Brain (organoid and tissue), 16 donors: ENCODE measurements at places on chromosomes 2 and 18. TPM values are rescaled to one million over a fixed set of nuclear protein-coding genes. Genes with fewer than 3 reads are reported as not detected.

NDC80 gene
- polyA plus RNA-seq: 21.0 TPM

ZBTB7C gene
- polyA plus RNA-seq: 20.7 TPM

ACMSD gene
- not detected for polyA plus RNA-seq

GPR55 gene
- polyA plus RNA-seq: 0.08 TPM

KLHL30 gene
- not detected for polyA plus RNA-seq

CACNB4 gene
- polyA plus RNA-seq: 1.1 TPM

PKDCC gene
- 4.1 TPM for polyA plus RNA-seq

FAM124B gene
- 0.29 TPM for polyA plus RNA-seq

FLACC1 gene
- polyA plus RNA-seq: not detected

SIGLEC15 gene
- 6.3 TPM for polyA plus RNA-seq

ZNF516 gene
- polyA plus RNA-seq: 29.0 TPM

REEP1 gene
- polyA plus RNA-seq: 12.1 TPM

FAM110C gene
- polyA plus RNA-seq: 1.3 TPM

CKAP2L gene
- 11.8 TPM for polyA plus RNA-seq

TCF7L1 gene
- 15.3 TPM for polyA plus RNA-seq
